ENCODE measurements at places on chromosomes 2 and 18.

- no peak overlapping the region for H3K27ac ChIP-seq
- H3K4me3 ChIP-seq, result peak overlapping the region; percentile 12
- H3K27me3 ChIP-seq, result no peaks in the 10 kb centered on the region
- no peaks in the 10 kb centered on the region for H3K4me1 ChIP-seq
Measured at GRCh38 chr18:11269257-11269656, 119.9 kb upstream of the PIEZO2 start.

GRCh38 chr2:205878999-205879762 is 196.9 kb downstream of the NRP2 start:
- no peaks in the 10 kb centered on the region for H3K4me1 ChIP-seq
- no peak overlapping the region for H3K27ac ChIP-seq
- DNase-seq, result no peak
- peaks cover 3% of the 10 kb centered on the region for H3K27me3 ChIP-seq
- H3K36me3 ChIP-seq, result no peaks in the 10 kb centered on the region
- no peak overlapping the region for H3K4me3 ChIP-seq

GRCh38 chr2:173451941-173452340 is 97.3 kb downstream of the CDCA7 start:
- no peaks in the 10 kb centered on the region for H3K36me3 ChIP-seq
- no peak for DNase-seq
- no peak overlapping the region for H3K4me3 ChIP-seq

- H3K36me3 ChIP-seq, result no peaks in the 10 kb centered on the region
- H3K4me1 ChIP-seq, result peaks cover 28% of the 10 kb centered on the region
- no peak overlapping the region for H3K27ac ChIP-seq
- no peak for DNase-seq
- no peak overlapping the region for H3K4me3 ChIP-seq
- no peaks in the 10 kb centered on the region for H3K27me3 ChIP-seq
Measured at GRCh38 chr2:212957624-212958023, 193.8 kb downstream of the IKZF2 start.

DNA sequence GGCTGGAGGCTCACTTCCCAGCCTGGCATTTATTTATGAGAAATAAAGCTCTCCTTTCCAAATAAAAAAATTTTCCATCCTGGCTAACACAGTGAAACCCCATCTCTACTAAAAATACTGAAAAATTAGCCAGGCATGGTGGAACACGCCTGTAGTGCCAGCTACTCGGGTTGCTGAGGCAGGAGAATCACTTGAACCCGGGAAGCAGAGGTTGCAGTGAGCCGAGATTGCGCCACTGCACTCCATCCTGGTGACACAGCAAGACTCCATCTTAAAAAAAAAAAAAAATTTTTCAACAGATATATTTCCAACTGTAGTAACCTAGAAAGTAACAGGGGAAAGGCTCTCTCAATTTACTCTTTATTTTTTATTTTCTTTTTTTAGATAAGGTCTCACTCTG is 6.1 kb upstream of the PCBP1 start:
- no peak overlapping the region for H3K4me3 ChIP-seq
- H3K27me3 ChIP-seq, result no peaks in the 10 kb centered on the region
- H3K27ac ChIP-seq, result no peak overlapping the region
- peaks cover 15% of the 10 kb centered on the region for H3K4me1 ChIP-seq
- H3K36me3 ChIP-seq, result no peaks in the 10 kb centered on the region

GRCh38 chr2:177287814-177288213 is 23.3 kb upstream of the NFE2L2 start:
- no peak overlapping the region for H3K4me3 ChIP-seq
- DNase-seq, result no peak
- no peak overlapping the region for H3K27ac ChIP-seq
- no peaks in the 10 kb centered on the region for H3K36me3 ChIP-seq
- no peaks in the 10 kb centered on the region for H3K27me3 ChIP-seq

- H3K4me3 ChIP-seq, result no peak overlapping the region
- H3K27ac ChIP-seq, result no peak overlapping the region
- H3K36me3 ChIP-seq, result peaks cover 3% of the 10 kb centered on the region
- peaks cover 33% of the 10 kb centered on the region for H3K4me1 ChIP-seq
- DNase-seq, result no peak
Measured at GRCh38 chr2:84451579-84451978, 7.5 kb downstream of the SUCLG1 start.

All from gastrocnemius medialis (tissue), 4 donors.